Posterior vena cava (tissue), 2 donors: ENCODE measurements at places on chromosomes 13 and 19.

DNA sequence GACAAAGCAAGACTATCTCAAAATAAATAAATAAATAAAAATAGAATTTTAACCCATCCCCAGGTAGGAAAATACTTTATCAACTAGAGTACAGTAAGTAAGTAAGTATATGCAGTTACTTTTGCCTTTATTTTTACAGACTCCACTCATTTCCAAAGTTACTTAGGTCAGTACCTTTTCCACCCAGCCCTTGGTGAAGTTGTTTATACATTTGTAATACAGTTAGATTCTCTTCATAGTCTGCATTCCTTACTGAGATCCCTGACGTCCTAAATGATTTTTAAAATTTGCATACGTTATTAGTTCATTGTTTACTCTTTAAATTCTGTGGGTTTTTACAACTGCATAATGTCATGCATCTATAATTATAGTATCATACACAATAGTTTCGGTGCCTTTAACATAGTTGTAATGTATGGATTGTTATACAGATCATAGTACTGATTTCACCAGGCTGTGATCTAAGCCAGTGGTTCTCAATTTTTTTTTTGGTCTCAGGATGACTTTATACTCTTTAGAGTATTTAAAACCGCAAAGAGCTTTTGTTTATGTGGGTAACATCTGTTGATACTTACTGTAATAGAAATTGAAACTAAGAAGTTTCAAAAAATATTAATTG is 10.4 kb downstream of the SETDB2 start:
- no peak for DNase-seq

- no peak for DNase-seq
These were observed 211.0 kb upstream of the ZNF536 start for GRCh38 chr19:30161021-30161655.

DNA sequence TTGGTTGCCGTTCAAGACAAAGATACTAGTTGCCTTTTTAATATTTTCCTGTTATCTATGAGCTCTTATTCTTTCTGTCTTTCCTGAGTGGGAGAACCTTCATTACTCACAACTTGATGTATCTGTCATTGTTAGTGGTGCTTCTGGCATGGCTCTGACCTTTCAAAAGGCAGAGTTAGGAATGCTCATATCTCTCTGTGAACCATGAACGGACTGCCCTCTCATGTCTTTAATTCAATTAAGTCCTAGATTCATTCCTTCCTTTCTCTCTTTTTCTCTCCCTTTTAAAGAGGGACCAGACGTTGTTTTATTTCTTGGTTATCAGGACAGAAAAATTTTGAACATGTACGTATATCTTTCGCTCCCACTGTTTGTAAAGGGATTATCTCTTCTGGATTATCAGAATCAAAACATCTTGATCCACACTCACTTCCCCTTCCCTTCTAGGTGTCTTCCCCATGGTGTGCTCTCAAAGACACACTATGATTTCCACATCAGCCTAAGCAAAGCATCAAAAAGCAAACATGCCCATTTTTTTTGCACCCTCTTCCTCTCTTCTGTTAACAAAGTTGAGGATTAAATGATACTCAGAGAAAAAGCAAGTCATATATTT is 90.3 kb downstream of the LRCH1 start:
- no peak for DNase-seq

GRCh38 chr13:112895521-112896465 is 73.2 kb upstream of the MCF2L start:
- DNase-seq = peak; percentile 64

GRCh38 chr13:34637636-34638035 is 304.4 kb upstream of the NBEA start:
- no peak for DNase-seq

DNA sequence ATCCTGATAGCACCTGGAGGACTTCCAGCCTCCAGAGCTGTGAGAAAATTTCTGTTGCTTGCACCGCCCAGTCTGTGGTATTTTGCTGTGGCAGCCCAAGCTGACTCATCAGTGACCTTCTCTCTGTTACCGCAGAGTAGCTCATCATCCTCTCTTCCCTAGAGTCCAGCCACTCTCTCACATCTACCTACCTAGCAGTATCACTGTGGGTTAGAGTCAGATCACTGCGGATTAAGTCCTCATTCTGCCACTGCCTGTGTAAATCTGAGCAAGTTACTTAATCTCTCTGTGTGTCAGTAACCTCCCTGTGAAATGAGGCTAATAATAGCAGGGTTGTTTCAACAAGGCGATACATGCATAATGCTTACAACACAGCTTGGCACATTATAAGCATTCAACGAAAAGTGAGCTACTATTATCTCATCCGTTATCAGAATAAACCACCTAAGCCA is 40.3 kb upstream of the USPL1 start:
- DNase-seq = no peak

DNA sequence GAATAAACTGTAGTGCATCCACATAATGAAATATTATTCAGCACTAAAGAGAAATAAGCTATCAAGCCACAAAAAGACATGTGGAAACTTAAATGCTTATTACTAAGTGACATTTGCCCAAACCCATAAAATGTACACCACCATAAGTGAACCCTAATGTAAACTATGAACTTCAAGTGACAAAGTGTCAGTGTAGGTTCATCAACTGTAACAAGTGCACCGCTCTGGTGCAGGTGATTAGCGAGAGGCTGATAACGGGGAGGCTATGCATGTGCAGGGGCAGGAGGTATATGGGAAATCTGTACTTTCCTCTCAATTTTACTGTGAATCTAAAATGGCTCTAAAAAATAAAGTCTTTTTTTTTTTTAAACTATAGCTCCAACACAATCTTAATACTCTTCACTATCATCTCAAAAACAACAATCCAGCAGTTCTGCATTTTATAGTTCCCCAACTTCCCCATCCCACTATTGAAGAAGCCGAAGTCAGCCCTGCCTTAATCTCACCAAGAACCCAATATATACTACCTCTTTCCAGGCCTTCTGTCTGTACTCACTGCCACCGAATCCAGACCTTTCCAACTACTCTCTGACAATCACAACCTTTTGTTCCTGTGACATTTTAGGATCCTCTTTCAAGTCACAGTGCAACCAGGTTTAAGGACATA is 22.6 kb downstream of the ELF1 start:
- DNase-seq = no peak

- no peak for DNase-seq
These were observed 1251.9 kb upstream of the SLC10A2 start for GRCh38 chr13:104318121-104318520.

- no peak for DNase-seq
These were observed 8.5 kb upstream of the SOX1 start for GRCh38 chr13:112058519-112058873.
